Activated naive CD4-positive, alpha-beta T cell (primary cell): ENCODE measurements at places on chromosomes 2 and 18.

DNA sequence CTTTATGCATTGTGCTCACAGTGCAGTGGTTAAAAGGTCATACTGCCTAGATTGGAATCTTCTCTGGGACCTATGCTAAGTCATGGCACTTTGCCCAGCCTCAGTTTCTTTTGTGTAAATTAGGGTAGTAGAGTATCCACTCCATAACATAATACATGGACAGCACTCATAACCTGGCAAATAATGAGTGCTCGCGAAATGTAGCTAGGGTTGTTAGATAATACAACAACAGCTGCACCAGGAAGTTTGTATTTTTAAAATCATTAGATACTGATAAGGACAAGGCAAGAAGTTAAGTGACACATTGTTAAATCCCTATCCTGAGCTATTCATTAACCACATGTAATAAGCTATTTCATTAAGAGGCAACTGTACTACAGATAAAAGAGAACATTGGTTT, 13.8 kb upstream of the PLA2R1 start:
- DNase-seq = no peak

GRCh38 chr2:167785606-167786216, 461.7 kb downstream of the STK39 start:
- DNase-seq = no peak

DNA sequence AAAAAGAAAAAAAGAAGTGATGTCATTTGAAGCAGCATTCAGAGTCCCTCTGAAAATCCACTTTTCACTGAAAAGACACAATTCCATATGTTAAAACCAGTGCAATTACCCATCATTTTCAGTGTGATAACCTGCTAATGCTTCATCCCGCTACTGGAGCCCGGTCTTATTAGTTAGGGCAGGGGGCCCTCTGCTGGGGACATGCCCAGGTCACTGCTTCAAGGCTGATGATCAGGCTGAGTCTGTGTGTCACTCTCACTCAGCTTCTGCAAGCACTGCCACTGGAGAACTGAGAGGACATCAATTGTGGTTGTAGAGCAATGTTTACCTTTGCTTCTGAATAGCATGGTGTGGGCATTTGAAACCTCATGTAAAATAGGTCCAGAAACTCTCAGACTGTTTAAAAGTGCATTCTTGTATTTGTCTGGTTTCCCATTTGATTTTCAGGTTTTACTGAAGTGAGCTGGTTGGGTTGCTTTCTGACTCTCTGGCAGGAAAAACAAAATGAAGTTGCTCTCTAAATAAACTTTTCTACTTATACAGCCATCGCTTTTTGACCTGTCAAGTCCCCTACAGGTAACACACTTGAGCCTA, 49.2 kb upstream of the NXPH2 start:
- peak; percentile 1 for DNase-seq

DNA sequence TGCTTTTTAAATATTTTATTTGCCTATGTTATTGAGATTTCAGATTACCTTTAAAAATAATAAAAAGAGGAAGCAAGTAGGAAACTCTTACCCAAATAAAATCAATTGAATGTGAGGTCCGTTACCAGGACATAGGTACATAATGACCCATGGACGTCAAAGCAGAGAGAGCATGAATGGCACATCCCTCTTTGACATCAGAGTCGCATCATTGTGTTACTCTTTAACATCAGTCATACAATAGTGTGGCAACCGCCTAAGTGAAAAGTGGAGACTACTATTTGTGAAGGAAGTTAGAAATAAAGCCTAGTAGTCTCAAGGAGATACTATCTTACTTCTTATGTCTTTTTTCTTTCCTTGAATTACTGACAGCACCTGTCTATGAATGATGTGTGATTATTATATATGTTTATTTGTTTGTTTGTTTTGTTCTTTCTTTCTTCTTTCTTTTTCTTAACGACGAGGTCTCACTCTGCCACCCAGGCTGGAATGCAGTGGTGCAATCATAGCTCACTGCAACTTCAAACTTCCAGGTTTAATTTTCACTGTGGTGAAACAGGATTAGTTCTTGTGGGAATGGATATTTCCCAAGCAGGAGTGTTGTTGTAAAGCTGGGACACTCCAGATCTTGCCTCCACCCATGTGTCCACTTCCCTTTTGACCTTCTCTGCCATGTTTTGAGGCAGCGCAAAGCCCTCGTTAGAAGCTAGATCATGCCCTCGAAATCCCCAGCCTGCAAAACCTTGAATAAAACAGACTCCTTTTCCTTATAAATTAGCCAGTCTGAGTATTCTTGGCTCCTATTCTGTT, 407.2 kb upstream of the NETO1 start:
- no peak for DNase-seq

DNA sequence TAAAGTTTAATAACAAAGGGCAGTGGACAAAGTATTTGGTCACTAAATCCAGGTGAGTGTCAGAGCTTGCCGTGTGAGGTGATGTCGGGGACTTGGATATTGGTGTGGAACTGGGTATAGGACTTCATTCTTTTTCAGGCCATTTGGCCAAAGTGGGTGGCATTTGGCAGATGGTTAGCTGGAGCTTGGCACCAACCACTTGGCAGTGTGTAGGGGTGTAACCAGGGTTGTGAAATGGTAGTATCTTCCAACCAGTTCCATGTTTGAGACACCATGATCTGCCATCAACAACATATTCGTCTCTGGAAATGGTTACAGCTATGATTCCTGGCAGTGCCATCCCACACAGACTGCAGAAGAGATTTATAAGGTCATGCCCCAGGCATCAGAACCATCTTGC, 113.9 kb downstream of the CCDC85A start:
- no peak for DNase-seq

DNA sequence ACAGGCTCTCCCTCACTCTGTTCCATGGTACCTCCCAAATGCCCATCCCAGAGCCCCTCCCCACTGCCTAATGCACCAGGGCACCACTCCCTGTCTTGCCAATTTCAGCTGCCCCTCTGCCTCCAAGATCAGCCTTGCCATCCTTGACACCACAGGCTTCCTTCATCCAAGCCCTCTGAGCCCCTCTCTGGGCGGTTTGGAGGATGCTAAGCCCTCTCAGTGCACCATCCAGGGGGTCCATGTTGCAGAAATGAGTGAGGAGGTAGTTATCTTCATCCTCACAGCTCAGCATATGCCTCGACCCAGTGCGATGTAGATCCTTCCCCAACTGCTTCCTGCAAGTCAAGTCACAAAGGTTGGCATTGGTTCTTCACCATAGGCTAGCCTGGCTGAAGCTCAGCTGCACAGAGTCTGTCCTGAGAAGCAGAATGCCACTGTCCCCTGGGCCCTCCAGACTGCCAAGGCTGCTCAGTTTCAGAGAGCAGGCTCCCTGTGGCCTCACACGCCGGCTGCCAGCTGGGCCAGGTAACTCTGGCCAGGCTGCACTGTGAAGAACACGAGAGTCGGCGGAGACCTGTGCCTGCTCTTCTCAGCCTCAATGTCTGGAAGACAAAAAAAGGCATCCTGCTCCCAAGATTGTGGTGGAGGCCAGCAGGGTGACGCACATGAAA, 9.9 kb upstream of the MAP3K2 start:
- no peak for DNase-seq

GRCh38 chr2:819601-820000, 131.0 kb upstream of the SNTG2 start:
- DNase-seq = no peak

GRCh38 chr18:3998698-3999333, 456.3 kb downstream of the DLGAP1 start:
- no peak for DNase-seq

DNA sequence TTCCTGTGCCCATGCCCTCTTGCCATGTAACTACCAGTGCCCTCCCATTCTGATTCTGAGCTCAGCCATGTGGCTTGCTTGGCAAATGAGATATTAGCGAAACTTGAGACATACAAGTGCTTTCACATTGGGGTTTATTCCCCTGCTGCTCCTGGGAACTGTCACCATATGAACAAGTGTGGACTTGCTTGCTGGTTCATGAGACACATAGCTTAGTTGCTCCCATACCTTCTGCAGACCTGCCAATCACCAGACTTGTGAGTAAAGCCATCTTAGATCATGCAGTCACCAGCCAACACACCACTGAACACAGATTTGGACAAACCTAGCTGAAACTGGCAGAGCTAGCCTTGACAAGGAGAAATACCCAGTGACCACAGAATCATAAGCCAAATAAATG, 155.1 kb downstream of the SS18 start:
- DNase-seq = no peak

GRCh38 chr2:209331291-209331844, 92.5 kb upstream of the MAP2 start:
- DNase-seq = no peak

DNA sequence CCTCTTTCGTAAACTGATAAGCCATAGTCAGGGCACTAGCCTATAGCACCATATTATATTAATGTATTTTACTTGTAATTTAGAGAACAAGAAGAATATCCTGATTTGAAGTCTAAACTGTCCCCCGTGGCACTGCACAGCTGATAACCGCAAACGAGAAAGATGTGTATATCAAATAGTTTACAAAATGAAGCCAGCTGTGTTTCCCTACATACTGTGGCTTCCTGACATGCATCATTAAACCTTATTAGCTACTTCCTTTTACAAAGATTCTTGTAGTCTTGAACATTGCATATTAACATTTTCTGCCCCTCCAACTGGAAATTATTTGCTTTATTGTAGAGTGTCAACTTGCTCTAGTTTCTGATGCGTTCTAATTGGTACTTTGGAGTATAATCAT, 153.5 kb upstream of the NFATC1 start:
- DNase-seq = no peak

DNA sequence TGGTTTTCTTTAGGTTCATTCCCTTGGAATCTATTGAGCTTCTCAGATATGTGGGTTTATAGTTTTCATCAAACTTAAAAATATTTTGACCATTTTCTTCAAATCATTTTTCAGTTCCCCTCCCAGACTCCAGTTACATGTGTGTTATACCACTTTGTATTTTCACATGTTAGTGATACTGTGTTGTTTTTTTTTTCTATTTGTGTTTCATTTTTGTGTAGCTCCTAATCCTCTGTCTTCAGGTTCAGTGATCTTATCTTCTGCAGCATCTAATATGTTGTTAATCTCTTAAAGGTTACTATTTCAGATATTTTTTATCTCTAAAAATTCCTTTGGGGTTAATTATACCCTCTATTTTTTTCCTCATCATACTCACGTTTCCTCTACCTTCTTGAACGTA, 51.2 kb downstream of the STRADB start:
- no peak for DNase-seq

DNA sequence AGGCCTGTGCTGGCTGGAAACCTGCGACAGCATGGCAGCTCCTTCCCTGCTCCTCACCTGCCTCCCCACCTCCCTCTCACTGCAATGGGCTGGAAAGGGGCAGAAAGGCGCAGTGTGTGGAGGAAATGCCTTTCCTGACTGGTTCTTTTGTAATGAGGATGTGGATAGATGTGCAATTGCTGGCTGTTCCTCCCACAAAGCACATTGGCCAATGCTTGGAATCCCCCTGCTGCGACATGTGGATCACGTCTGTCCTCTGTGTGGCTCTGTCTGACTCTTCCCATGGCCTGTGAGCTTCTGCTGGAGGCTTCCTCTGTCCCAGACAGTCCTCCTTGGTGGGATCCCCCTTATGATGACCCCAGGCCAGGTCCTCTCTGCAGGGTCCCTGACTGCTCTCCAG, 172.5 kb downstream of the NCK2 start:
- DNase-seq = no peak

DNA sequence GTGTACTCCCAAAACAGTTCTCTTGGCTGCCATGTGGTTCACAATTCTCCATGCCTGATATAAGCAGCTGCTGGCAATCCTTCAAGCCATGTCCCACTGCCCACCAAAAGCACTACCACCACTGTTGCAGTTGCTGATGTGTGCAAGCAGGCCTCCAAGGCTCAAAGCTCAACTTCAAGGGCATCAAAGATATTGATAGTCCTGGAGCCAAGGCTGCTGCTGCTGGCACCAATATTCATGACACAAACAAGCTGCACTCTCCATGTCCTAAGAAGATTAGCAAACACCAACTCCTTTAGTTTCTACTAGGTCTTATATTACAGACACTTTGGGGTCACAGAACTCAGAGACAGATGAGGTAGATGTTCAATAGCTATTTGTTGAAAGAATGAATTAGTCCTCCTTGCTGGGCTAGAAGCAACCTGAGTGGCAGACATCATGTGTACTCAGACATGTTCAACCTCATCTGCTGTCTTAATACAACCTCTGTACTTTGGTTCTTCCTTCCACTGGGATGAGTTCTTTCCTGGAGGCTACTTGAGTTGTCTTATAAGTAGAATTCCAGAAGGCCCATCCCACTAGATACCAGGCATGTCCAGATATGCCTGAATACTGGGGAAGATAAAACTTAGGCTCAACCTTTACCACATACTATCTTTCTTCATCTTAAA, 104.5 kb upstream of the UGP2 start:
- DNase-seq = no peak

- DNase-seq = no peak
Measured at GRCh38 chr2:83142934-83143333, 1316.1 kb downstream of the SUCLG1 start.

DNA sequence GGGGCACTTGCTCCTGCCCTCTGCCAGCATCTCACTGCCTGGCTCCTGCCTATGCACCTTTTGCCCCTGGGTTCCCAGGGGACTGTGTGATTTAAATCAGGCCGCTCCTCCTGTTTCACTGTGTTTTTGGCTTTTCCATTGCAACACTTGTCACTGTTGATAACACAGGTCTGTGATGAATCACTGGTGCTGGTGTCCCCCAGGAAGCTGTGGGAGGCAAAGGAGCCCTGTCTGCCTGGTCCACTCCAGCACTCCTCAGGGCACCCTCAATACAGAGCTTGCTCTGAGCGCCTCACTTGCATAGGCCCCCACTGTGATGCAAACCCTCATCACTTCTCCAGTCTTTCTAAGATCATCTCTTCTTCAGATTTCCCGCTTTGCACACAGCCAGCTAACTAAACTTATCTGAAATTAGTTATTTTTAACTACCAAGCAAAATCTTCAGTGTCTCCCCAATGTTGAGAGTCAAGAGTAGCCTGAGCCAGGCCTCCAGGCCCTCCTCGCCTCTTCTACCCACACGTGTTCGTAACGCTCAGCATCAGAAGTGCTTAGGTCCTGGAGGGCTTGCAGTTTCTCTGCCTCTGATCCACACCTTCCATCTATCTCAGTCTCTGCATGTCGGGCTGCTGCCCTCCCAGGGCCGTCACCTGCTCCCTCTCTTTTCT, 2.8 kb downstream of the TMEM18 start:
- DNase-seq = no peak

DNA sequence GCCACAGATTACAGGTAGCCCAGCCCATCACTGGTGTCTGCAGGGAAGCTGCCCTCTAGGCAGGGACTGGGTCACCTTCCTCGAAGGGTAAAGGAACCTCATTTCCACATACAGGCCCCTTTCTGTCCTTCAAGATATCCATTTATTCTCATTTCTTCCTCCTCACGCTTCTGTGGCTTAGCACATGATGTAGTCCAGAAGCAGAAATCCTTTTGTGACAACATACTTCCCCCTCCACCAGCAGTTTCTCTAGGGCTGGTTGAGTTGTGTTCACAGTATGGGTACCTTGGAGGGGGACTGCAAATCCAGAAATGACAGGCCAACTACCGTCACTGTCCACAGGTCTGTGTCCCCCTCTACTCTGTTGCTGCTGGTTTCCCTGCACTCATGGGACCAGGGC, 364.9 kb downstream of the ANAPC1 start:
- no peak for DNase-seq
